ENCODE measurements at places on chromosomes 1 and 21.

DNA sequence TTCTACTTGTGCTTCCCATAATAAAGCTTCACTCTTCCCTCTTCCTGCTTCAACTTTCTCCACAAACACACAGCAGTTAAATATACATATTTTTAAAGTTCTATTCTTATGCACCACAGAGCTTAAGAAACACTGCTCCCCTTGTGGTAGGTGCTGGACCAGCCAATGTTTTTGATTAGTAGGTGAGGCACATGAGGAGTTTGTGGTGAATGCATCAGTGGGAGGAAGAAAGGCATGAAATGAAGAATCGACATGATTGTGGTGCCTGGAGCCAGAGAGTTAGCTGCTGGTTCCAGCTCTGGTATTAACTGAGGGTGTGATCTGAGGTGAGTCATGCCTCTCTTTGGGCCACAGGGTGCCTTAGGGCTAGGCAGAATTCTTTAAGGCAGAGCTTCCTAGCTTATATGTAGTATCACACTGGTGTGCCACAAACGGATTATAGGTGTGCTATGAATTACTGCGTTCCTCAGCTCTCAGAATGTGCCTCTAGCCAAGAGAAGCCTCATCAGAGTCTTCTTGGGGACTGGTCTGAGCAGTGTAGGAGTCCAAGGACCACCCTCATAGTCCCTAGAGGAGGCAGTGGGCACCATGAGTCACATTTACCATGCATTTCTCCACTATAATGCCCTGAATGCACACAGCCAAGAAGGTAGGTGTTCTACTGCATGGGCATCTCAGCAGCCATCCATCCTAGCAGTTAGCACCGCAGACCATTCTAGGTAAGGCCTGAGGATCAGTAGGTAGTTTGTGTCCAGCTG lies 97.4 kb upstream of the SGIP1 start:
- peak; percentile 18 for DNase-seq

DNA sequence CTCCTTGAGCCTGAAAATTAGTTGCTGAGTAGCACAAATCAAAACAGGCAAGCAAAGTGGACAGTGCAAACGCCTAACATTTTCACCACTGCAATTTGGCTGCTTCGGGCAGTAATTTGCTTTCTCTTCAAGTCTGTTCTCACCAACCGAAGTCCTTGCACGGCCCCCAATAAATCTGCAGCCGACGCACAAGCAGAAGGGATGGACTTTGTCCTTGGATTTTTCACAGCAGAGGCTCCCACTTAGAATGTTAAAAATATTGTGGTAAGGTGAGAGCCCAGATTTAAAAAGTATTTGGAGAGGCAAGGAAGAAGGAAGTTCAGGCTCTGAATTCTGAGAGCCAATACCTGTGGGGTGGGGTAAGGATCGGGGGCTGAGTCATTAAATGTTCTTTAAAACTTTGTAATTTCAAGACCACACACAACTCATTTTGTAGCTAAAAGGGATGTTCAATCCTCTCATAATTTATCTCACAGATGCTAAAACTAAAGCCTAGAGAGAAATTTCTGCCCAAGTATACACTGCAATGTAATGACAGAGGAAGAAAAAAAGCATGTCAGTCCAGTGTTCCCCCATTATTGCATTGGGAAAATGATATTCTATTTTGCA lies 6.2 kb downstream of the CD247 start:
- DNase-seq: no peak

DNA sequence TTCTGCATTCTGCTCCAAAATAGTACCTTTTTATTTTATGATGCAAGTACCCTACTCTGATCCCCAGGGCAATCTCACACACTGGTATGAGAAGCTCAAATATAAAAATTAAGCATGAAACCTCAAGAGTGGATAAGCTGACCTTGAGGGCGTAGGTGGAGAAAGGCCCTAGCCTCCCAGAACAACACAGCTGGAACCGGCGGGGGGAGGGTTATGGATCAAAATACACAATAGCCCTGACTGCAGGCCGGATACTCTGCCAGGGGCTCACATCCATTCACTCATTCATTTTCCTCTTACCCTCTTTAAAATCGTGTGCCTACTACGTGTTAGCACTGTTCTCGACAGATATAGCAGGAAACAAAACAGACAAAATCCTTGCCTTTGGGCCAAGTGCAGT lies 32.8 kb upstream of the ECE1 start:
- no peak for DNase-seq

DNA sequence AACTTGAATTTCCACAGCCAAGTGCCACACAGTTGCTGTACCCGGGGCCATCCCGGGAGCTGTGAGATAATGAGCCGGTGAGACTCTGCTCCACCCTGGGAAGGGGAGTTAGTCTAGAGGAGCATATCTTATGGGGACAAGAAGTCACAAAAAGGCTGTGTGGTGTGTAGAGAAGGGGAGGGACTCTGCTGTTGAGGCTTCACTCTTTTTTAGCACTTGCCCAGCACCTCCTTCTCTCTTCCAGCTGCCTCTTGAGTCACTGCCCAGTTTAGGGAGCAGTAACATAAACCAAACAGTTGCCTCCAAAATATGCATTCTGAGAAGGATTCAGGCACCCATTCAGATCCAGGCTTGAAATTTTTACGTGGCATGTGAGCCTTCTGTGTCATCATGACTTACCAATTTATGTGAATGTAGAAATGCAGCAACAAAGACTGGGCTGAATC lies 744 bp upstream of the WDR26 start:
- no peak for DNase-seq

All from activated CD4-positive, alpha-beta T cell treated with anti-CD3 and anti-CD28 coated beads, Interleukin-2, amount 50 U/mL, for 1 hour (primary cell).